ENCODE measurements at places on chromosomes 7 and 10. TPM values are rescaled to one million over a fixed set of nuclear protein-coding genes. Genes with fewer than 3 reads are reported as not detected.

The SFTPA1 gene
- total RNA-seq, result not detected

The MRPS16 gene
- 125 TPM for total RNA-seq

The DPP6 gene
- not detected for total RNA-seq

The AGR2 gene
- total RNA-seq, result 93.9 TPM

The TDRD1 gene
- total RNA-seq, result not detected

The PEX1 gene
- 5.8 TPM for total RNA-seq

The NSUN6 gene
- total RNA-seq, result 5.0 TPM
